ENCODE measurements at places on chromosomes 6 and 20.
A peak's percentile ranks its signal among the peaks of the same experiment; 100 is the strongest.

DNA sequence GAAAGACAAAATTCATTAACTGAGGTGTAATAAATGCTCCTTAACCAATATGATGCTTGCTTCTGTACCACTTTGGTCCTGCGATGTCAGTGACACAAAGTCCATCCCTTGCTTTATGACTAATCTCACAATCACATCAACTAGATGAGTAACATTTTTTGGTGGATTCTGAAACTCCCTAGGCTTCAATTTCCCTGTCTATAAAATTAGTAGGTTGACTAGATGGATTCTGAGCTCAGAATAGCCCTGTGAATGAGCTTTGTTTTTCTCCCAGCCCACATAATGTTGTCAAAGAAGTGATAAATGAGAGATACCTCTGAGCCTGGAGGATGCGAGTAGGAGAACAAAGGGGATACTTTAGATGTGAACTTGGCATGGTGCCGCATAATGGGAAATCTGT lies 9.1 kb downstream of the TXLNB start:
- no peak for DNase-seq

- no peak for DNase-seq
Observed at GRCh38 chr6:17476511-17476910, 83.1 kb downstream of the CAP2 start.

DNA sequence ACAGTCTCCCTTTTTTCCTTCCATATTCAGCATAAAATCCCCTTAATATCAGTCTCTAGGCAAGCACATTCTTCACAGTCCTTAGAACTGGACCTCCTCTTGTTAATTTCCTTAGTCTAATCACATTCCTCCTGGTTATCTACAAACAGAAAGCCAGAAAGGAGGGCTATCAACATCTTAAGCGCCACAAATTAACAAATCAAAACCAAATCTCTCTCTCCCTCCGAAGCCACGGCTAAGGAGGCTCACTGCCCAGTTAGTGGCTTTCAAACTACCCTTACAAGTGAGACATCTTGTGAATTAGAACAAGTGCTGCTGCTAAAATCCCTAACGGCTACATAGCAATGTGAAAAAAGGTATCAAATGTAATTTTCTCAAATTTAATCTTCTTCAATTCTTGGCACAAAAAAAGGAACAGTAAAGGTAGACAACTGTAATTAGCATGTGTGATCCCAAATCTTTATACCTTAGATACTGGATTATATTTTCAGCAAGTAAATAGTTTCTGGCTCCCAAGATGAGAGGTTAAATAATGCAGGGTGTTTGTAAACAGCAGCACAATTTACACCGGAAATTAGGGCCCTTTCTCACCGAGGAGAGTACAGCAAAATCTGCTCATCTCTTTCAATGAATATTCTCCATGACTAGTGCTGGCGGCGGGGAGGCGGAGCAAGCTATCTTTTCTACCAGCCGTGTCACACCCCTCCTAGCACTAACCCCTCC lies 1.4 kb upstream of the TRIM39 start:
- DNase-seq: peak; percentile 44

GRCh38 chr20:2006452-2007361 lies 12.8 kb upstream of the PDYN start:
- DNase-seq: peak; percentile 54

- DNase-seq: peak; percentile 32
Observed at GRCh38 chr6:139528471-139528870, 154.0 kb upstream of the CITED2 start.

GRCh38 chr6:3235486-3235885 lies 8.0 kb upstream of the TUBB2B start:
- DNase-seq: no peak

GRCh38 chr6:1598886-1599285 lies 10.8 kb upstream of the FOXC1 start:
- DNase-seq: no peak
